Suprapubic skin (tissue), 4 donors: ENCODE measurements at places on chromosomes 2 and 18. TPM values are rescaled to one million over a fixed set of nuclear protein-coding genes. Genes with fewer than 3 reads are reported as not detected.

The SERPINB5 gene
- 636 TPM for total RNA-seq

DNA sequence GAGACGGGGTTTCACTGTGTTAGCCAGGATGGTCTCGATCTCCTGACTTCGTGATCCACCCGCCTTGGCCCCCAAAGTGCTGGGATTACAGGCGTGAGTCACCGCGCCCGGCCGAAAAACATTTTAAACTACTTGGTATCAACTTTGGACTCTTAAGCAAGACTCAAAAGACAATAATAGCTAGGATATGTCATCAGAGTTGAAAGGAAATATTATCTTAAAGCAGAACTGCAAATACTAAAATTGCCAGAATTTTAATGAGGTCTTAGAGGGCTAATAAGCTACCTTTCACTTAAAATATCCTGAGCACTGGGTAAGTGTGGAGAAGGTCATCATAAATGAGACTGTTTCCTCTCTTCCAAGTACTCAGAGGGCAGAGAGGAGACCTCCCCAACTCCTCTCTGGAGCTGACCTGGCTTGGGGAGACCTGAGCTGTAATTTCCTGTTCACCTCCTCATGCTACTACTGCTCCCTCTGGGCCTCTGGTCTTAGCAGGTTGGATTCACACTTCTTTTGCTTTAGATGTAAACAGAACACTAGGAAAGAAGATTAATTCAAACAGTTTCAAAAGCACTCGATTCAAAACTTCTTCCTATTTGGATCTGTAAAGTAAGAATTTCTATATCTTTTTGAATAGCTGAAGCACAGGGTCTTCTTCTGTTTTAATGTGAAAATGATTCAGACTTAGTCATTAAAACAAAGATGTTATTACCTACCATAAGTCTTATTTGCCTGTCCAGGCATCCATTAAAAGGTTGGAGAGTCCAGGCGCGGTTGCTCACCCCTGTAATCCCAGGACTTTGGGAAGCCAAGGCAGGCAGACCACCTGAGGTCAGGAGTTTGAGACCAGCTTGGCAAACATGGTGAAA lies 16.5 kb downstream of the CNRIP1 start:
- no peak for DNase-seq

The UGT1A3 gene
- total RNA-seq: not detected

GRCh38 chr2:240810199-240810598 lies 9.8 kb downstream of the KIF1A start:
- no peak for DNase-seq

DNA sequence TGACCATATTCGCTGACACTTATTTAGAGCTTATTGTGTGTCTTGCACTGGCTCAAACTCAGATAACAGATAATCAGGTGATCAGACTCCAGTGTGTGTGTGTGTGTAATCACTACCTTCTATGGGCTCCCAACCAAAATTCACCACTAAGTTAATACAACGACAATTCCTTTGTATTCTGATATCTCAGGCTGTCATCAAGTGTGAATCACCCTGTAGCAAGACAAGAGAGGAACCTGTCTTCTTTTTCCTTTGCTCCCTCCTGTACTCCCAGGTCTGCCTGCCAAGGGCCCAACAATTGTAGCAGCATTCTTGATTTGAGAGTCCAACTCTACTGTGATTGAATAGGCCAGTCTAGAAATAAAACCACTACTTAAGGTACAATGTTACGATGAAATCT lies 25.8 kb downstream of the ITGB6 start:
- DNase-seq: no peak

DNA sequence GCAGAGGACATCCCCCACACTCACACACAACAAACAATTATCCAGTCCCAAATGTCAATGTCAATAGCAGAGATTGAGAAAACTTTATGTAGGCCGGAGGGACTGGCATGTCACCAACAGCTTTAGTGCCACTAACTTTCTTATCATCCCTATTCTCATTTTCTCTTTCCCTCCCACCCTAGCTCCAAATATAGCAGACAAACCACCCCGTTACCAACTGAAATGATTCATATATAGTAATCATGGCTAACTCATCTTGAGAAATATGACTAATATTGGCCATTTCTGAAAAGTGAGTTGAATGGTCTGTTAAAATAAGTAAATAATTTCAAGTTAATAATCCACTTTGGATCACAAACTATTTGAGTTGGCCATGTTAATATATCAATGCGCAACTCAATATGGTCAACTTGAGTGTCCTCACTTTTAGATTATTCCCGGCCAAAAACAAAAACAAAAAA lies 242.1 kb upstream of the RND3 start:
- DNase-seq: no peak

The SLC5A7 gene
- not detected for total RNA-seq

The PLGLB2 gene
- total RNA-seq: 0.57 TPM

GRCh38 chr2:132904142-132904842 lies 234.3 kb upstream of the LYPD1 start:
- no peak for DNase-seq

DNA sequence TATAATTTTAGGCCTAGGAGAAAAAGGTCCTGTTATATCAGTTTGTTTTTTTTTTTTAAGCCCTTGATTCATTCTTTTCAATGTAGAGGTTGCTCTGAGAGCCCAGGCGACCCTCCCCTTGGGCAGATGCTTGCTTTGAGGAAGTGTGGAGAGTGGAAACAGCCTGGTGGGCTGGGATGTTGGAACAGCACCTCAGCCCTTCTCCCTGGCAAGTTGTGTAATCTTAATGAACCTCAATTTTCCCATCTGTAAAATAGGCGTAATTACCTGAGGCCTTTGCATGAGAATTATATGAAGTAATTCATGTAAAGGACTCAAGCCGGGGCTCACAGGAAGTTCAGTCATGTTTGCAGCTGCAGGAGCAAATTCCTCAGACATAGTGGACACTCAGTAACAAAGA lies 49.7 kb upstream of the POMC start:
- DNase-seq: no peak

GRCh38 chr2:67898595-67898994 lies 164.2 kb downstream of the C1D start:
- DNase-seq: no peak

The ITGB6 gene
- total RNA-seq: 10.4 TPM

The AQP12A gene
- total RNA-seq: not detected

The ADNP2 gene
- total RNA-seq: 24.7 TPM

DNA sequence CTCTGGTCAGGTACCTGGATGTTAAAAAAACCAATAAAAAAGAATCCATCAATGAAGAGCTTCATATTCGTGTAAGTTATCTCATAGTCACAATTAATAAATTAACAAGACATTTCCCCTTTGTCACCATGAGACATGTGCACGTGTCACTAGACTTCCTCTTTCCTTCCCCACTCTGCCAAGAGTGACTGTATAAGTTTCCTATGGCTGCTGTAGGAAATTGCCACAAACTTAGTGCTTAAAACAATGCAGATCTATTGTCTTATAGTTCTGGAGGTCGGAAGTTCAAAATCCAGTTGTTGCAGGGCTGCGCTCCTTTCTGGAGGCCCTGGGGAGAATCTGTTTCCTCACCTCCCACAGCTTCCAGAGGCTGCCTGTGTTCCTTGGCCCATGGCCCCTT lies 35.8 kb downstream of the SLC9A4 start:
- DNase-seq: no peak

- no peak for DNase-seq
Measured at GRCh38 chr18:62107881-62108280, 79.0 kb downstream of the PIGN start.

The REG1A gene
- total RNA-seq: not detected
